ENCODE measurements at places on chromosomes 4 and X.
A peak's percentile ranks its signal among the peaks of the same experiment; 100 is the strongest.

- DNase-seq: peak; percentile 18
Observed at GRCh38 chr4:47839259-47839658, 1.4 kb upstream of the CORIN start.

DNA sequence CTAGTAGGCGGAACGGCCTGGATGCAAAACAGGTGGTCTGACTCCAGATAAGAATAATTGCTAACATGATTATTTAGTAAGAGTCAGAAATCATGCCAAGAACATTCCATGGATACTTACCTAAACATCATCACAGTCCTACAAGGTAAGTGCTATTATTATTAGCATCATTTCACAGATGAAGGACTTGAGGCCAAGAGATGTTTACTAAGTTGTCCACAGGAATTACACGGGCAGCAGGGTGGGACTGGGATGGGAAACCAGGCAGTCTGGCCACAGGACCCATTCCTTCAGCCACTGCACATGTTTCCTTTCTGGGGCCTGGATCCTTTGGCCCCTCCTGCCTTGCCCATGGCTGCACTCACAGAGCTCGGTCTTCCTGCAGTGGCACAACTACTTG is 48.3 kb downstream of the ANAPC4 start:
- DNase-seq: no peak

- no peak for DNase-seq
Observed at GRCh38 chr4:78688366-78688765, 87.8 kb upstream of the BMP2K start.

- no peak for DNase-seq
Observed at GRCh38 chr4:87521757-87522374, 7.3 kb downstream of the SPARCL1 start.

Measured in stimulated activated naive B cell treated with anti-CD40 and anti-IgM and Interleukin-4, amounts not matched to agents 10 μg/mL and 1 μg/mL and 100 μg/mL, for 72 hours (primary cell).